Activated CD8-positive, alpha-beta T cell treated with anti-CD3 and anti-CD28 coated beads, Interleukin-2, amount 10 ng/mL, durations not matched to agents 7 days and 5 days (primary cell): ENCODE measurements at places on chromosomes 7 and 10. TPM values are rescaled to one million over a fixed set of nuclear protein-coding genes. Genes with fewer than 3 reads are reported as not detected.

DNA sequence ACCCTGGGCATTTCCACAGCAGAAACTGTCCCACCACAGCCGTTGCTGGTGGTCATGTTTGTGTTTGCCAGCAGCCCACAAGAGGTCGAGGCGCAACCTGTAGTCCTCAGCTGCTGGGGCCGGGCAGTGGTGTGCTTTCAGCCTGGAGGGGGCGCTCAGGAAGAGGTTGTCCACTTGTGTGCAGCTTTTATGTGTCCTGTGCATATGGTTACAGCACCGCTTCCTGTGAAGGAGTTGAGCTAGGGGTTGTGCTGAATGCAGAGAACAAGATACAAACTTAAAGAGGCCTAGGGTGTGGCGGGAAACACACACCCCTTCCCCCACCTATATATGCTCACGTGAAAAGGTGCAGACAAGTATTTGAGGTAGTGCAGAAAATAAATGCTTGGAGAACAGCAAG is 29.5 kb upstream of the PFKFB3 start:
- no peak overlapping the region for H3K4me3 ChIP-seq
- DNase-seq, result peak; percentile 86
- H3K36me3 ChIP-seq, result peaks cover 19% of the 10 kb centered on the region
- H3K4me1 ChIP-seq, result peaks cover 69% of the 10 kb centered on the region
- no peaks in the 10 kb centered on the region for H3K27me3 ChIP-seq
- H3K27ac ChIP-seq, result peak overlapping the region; percentile 75

- H3K36me3 ChIP-seq, result no peaks in the 10 kb centered on the region
- no peak overlapping the region for H3K27ac ChIP-seq
- H3K4me3 ChIP-seq, result no peak overlapping the region
- H3K27me3 ChIP-seq, result no peaks in the 10 kb centered on the region
Measured at GRCh38 chr10:9792181-9792580, 1225.5 kb upstream of the CELF2 start.

GRCh38 chr7:41928781-41929180 is 225.9 kb upstream of the INHBA start:
- no peaks in the 10 kb centered on the region for H3K36me3 ChIP-seq
- peaks cover 11% of the 10 kb centered on the region for H3K27me3 ChIP-seq
- no peak overlapping the region for H3K27ac ChIP-seq
- no peak overlapping the region for H3K4me3 ChIP-seq

- H3K4me3 ChIP-seq, result no peak overlapping the region
- H3K27me3 ChIP-seq, result no peaks in the 10 kb centered on the region
- DNase-seq, result no peak
- peak overlapping the region; percentile 9 for H3K27ac ChIP-seq
- H3K4me1 ChIP-seq, result peaks cover 35% of the 10 kb centered on the region
- H3K36me3 ChIP-seq, result peaks cover 52% of the 10 kb centered on the region
Measured at GRCh38 chr7:150586068-150586784, 19.0 kb downstream of the GIMAP4 start.

DNAJC12 gene
- 2.6 TPM for total RNA-seq

SUN3 gene
- 0.97 TPM for total RNA-seq

TMEM196 gene
- not detected for total RNA-seq

C10orf62 gene
- not detected for total RNA-seq

ARMS2 gene
- not detected for total RNA-seq

UCMA gene
- total RNA-seq, result not detected
